ENCODE measurements at places on chromosomes 13 and 19.

DNA sequence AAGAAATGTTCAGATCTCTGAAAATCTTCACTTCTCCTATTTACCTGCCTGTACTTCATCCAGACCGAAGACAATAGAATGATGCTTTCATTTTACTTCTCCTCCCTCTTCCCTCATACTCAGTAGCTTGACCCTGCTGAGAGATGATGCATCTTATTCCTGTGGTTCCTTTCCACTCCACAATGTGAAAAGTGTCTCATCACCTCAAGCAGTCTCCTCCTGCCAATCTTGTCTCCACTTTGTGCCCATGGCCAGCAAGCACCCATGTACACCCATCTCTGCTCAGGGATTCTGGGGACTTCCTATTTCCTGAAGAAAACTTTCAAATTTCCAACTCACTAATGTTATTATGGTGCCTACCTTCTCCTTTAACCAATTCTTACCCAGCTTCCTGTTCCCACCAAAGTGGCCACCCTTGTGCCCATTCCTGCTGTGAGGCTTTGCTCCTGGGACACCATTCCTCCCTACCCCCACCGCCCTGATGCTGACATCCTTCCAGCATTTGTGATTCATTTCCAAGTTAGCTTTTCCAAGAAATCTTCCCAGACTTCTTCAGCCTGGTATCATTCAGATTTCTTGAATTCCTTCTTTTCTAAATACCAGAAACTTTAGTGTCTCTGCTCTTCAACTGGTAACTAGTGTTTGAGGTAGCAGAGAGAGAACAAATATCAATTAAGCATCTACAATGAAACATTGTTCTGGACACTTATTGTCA lies 212.5 kb downstream of the POSTN start:
- no peak for DNase-seq

DNA sequence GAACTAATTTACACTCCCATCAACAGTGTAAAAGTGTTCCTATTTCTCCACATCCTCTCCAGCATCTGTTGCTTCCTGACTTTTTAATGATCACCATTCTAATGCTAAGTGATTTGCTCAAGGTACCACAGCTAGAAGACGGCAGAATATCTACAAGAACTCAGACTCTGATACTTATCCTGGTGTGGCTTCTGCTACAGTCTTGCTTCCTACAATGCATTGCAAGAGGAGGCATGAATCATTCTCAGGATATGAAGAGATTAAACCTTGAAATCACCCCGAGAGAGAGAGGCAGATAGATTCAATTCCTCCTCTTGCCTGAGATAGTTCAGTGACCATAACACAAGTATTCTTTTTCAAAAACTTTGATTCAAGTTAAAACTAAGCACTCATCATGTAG lies 306.4 kb downstream of the TBC1D4 start:
- DNase-seq, result no peak

GRCh38 chr13:97727991-97728390 lies 225.5 kb upstream of the IPO5 start:
- DNase-seq, result no peak

GRCh38 chr19:38773469-38774177 lies at the start of gene LGALS7:
Gene LGALS7, minus strand, starts transcription at chr19:38773517. Its CDS starts 25 bp downstream, at chr19:38773492.
- no peak for DNase-seq

- no peak for DNase-seq
These were observed 71.8 kb downstream of the STARD13 start for GRCh38 chr13:33213797-33214196.

GRCh38 chr13:97388373-97388772 lies 45.6 kb upstream of the RAP2A start:
- peak; percentile 9 for DNase-seq

DNA sequence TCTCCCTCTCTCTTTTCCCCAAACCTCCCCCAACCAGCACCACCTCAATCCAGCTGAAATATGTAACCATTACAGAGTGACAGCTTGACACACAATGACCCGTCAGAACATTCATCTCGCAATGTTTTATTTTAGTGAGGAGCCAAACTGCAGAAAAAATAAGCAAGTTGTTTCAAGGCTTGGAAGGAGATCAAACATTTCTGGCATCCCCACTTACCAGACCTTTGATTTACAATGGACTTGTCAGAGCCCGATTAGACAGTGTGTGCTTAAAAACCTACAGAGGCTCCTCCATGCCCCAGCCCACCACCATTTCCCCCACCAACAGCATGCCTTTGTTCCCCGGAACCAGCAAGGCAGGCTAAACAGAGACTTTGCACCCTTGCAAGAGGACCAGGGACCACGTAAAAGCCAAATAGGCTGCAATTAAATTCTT lies 382.8 kb upstream of the ZNF507 start:
- DNase-seq, result no peak

DNA sequence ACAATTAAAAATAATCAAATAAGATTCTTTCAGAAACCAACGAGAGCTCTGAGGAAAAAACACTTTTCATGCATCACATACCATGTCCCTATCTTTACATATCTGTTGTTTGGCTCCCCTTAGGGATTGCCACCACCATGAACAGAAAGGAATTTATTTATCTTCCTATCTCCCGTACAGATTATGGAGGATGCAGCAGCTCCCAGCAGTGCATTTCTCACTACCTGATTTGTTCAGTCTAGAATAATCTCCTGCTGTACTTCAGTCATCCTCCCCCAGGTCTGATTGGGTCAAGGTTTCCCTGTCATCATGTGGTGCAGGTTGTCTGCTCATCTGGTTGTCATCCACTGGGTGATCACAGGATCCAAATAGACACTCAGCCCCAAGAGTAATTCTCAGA lies 451.3 kb downstream of the OXGR1 start:
- no peak for DNase-seq

GRCh38 chr13:35478271-35479037 lies 2.0 kb upstream of the MAB21L1 start:
- DNase-seq, result no peak

- DNase-seq, result no peak
These were observed 72.9 kb downstream of the SPATA13 start for GRCh38 chr13:24233351-24233901.

GRCh38 chr13:96730676-96731075 lies 263.6 kb downstream of the OXGR1 start:
- DNase-seq, result no peak

- no peak for DNase-seq
These were observed 43.0 kb downstream of the RAB20 start for GRCh38 chr13:110518571-110518970.

GRCh38 chr19:588093-588740 lies 1.5 kb upstream of the HCN2 start:
- DNase-seq, result no peak

DNA sequence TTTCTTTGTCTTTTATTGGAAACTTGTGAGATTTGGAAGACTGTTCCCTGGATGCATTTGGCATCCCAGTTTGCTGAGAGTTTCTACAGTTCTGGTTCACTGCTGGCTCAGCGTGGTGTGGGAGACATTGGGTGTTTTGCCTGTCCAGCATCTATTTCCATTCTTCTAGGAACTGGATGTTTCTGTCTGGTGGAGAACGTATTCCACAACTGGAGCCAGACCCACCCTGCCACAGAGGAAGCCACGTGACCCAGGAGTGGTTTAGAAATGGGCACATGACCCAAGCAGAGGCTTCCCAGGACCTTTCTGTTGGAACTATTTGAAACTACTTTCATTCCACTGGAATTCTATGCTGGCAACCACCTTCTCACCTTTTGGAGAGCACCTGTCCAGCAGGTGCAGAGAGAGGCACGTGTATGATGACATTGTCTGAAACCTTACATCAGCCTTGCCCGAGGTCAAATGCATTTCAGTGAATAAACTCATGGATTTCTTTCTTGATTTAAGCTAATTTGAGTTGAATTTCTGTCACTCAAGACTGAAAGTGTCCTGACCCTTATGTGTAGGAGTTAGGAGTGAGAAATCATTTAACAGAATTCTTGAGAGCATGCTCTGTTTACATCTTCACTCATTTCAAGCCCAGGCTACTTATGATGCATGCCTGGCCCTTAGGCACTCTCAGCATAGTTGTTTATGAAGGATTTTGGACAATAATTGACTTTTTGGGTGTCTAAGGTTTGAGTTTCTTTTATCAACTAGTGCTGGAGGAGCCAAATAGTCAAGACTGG lies 121.8 kb downstream of the AKAP11 start:
- no peak for DNase-seq

GRCh38 chr13:52903320-52903719 lies 54.9 kb upstream of the PCDH8 start:
- DNase-seq, result no peak

GRCh38 chr13:112079696-112080095 lies 12.7 kb downstream of the SOX1 start:
- no peak for DNase-seq

GRCh38 chr19:56595548-56595899 lies 422 bp downstream of the ZNF71 start:
- DNase-seq, result no peak

DNA sequence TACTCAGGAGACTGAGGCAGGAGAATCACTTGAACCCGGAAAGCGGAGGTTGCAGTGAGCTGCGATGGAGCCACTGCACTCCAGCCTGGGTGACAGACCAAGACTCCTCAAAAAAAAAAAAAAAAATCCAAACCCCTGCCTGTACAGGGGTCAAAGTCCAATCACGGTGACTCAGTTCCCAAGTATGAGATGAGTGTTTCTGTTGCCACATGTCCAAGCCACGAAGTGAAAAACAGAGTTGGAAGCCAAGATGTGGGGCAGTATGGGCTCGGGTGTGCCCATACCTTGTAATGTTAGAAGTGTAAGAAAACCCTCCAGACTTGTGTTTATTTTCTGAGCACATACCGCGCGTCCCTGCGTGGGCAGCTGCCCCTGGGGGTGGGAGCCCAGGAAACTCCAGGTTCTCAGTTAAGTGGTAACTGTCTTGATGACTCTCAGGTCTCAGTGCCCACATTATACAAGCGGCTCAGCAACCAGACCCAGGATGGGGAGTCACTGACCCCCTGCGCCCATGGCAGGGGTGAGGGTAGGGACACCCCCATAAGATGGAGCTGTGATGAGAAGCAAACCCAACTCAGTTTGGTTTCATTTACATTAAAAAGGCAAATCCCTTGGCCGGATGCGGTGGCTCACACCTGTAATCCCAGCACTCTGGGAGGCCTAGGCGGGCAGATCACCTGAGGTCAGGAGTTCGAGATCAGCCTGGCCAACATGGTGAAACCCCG lies 1.2 kb upstream of the GPX4 start:
- no peak for DNase-seq

DNA sequence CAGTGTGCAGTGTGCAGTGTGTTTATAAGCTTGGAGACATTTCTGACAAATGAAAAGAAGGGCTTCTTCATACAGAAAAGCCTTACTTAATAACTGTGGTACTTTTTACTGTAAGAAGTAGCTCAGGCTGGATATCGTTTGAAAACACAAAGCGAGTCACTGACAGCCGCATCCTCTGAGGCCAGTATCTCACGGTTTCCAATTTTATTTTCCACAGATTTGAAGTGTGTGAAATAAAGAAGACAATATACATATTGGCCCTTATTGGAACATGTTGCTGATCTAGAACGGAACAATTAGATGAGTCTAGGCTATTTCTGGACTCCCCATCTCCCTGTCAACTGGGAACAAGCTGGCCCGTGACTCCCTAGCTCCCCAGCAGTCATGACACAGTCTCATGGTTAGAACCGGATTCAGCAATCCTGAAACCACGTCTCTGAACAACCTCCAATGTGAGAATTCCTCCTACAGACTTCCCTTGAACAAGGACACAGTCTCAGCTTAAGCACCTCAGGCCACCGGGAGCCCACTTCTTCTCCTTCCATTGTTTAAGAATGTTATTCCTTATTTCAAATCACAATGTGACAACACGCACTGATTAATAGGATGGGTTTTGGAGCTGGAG lies 484.5 kb downstream of the COG6 start:
- no peak for DNase-seq

DNA sequence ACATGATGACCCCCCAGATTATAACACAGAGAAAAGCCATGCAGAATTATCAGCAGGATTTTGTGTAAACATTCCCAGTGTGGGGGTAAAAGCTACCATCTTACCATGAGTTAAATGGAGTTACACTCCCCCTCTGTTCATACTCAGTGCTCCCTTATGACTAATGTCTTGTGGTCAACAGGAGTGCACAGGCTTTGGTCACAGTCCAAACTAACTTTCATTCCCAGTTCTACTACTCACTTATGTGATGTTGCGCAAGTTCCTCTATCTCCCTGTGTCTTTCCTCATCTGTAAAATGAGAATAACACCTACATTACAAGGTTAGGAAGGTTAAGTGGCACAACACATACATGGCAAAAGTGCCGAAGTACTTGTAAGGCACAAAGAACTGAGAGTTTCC lies 277.9 kb downstream of the RBM26 start:
- no peak for DNase-seq

DNA sequence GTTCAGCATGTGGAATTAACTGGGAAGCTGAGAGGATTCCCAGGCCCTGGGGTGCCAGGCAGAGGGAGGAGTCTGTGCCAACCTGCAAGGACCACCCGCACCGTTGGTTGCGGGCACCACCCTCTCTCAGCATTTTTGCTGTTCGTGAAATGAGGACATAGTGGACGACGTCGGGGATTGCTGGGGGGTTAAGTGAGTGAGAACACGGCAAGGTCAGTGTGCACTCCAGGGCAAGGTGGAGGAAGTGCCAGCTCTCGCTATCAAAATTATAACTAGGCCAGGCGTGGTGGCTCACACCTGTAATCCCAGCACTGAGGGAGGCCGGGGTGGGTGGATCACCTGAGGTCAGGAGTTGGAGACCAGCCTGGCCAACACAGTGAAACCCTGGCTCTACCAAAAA lies 2.2 kb downstream of the FXYD3 start:
- DNase-seq, result no peak

- DNase-seq, result no peak
These were observed 181.5 kb downstream of the TSHZ3 start for GRCh38 chr19:31167690-31168089.
